Tracheal epithelial cell (primary cell): ENCODE measurements at places on chromosomes 13 and 19. TPM values are rescaled to one million over a fixed set of nuclear protein-coding genes. Genes with fewer than 3 reads are reported as not detected.

MYBPC2 gene
- not detected in 2 replicates for total RNA-seq

SOHLH2 gene
- total RNA-seq, result 0.24 and 0.64 TPM in 2 replicates

ANKRD24 gene
- 0.72 TPM in 1 of 2 replicates, not detected in the other for total RNA-seq

SLC1A5 gene
- total RNA-seq, result 172 and 449 TPM in 2 replicates

ATP8B3 gene
- 1.2 TPM in 1 of 2 replicates, not detected in the other for total RNA-seq

ZNF224 gene
- 11.8 and 16.4 TPM in 2 replicates for total RNA-seq

LILRA2 gene
- not detected in 2 replicates for total RNA-seq

ZNF780B gene
- 3.4 and 10.9 TPM in 2 replicates for total RNA-seq

ZNF324B gene
- total RNA-seq, result 8.1 and 10.4 TPM in 2 replicates
